ENCODE measurements at places on chromosomes 7 and 10. TPM values are rescaled to one million over a fixed set of nuclear protein-coding genes. Genes with fewer than 3 reads are reported as not detected.

Gene SMO
- polyA plus RNA-seq, result 24.7 TPM

Gene LBX1
- not detected for polyA plus RNA-seq

DNA sequence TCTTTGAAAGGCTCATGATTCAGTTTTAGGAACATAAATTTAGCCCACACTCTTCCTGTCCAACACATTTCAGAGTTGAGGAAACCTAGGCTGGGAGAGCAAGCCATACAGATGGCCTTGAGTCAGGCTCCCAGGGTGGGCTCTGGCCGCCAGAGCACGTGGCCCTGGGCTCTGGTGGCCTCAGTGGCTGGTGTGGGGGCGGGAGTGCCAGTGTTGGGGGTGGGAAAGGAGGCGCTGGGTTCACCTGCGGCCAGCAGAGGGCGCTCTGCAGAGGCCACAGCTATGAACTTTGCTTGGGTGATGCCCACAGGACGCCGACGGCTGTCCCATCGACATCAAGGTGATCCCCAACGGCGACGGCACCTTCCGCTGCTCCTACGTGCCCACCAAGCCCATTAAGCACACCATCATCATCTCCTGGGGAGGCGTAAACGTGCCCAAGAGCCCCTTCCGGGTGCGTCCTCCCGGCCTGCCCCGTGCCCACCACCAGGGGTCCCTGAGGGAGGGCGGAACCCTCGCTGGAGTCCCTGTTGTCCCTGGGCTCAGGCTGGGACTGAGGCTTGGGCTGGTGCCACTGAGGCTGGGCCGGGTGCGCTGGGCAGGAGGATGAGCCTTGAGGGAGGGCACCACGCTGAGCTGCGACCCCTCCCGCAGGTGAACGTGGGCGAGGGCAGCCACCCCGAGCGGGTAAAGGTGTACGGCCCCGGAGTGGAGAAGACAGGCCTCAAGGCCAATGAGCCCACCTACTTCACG is 11.9 kb downstream of the FLNC start:
- DNase-seq, result peak; percentile 69

DNA sequence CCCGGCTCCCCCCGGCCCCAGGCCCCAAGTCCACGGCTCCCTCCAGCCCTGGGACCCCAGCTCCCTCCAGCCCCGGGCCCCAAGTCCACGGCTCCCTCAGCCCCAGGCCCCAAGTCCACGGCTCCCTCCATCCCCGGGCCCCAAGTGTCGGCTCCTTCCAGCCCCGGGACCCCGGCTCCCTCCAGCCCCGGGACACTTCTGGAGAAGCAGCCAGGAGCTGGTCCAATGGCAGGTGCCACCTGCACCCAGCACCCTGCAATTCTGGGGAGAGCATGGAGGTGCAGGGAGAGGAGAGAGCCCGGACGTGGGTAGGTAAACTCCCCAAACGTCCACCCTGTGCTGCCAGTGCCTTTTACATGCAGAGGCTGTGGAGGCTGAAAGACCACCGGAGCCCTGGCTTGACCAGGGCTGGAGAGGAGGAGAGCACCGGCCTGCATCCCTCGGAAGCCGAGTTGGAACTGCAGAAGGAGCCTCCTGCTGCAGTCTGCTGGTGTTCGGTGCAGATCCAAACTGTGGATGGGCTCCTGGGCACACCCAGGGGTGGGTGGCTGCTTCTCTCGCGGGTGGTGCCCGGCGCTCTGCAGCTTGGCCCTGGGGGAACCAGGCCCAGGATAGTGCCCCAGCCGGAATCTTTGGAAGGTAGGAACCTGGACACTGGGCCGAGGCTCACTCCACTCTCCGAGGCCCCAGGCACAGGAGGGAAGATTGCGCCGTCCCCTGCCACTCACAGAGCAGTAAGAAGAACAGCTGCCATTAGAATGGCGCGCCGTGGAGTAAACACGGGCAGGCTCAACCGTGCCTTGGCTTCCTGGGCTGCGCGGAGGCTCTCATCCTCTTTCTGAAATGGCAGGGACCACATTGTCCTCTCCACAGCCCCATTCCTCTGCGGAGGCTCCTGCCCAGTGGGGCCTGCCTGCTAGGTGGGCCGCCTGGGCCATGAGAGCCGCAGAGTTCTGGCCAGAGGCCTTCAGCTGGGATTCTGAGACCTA is 14.7 kb downstream of the SHH start:
- no peak for DNase-seq

Gene IDE
- 6.9 TPM for polyA plus RNA-seq
